ENCODE measurements at places on chromosomes 16 and 17. TPM values are rescaled to one million over a fixed set of nuclear protein-coding genes. Genes with fewer than 3 reads are reported as not detected.
A peak's percentile ranks its signal among the peaks of the same experiment; 100 is the strongest.

KRTAP4-2 gene
- not detected for total RNA-seq

DNA sequence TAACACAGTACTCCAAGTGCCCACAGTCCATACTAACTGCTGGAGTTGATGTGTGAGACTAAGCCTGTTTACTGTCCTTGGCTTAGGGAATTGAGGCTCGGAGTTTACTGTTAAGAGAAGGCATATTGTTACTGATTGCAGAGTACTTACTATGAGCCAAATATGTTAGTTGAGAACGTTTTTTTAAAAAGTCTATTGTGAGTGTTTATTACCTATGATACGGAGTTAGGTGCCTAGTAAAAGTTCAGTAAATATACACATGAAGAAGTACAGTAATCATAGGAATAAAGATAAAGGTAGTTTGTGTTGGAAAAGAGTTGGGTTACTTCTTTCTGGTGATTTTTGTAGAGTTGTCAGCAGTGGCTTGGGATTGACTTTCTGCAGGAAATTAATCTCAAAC is 25.4 kb downstream of the ZNRF1 start:
- no peak for DNase-seq

- DNase-seq: no peak
These were observed 436 bp downstream of the SHPK start for GRCh38 chr17:3635474-3636153.

DNA sequence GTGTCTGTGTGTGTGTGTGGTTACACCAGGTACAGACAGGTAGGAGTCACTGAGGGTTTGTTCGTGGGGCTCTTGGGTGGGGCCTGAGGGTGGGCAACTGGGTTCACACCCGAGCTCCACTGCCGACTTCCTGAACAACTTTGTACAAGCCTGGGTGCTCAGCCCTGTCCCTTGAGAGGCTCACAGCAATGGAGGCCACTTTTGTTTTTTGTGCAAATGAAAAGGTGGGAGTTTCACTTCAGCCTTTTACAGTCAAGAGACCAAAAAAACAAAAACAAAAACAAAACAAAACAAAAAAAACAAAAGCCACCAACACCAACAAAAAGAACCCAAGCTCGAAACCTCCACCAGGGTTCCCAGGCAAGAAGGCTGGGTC is 2.4 kb downstream of the RHBDF2 start:
- DNase-seq: no peak

PPP1R27 gene
- total RNA-seq: 0.25 TPM

- DNase-seq: peak; percentile 36
These were observed 82.2 kb downstream of the CMC2 start for GRCh38 chr16:80924372-80924978.

DNA sequence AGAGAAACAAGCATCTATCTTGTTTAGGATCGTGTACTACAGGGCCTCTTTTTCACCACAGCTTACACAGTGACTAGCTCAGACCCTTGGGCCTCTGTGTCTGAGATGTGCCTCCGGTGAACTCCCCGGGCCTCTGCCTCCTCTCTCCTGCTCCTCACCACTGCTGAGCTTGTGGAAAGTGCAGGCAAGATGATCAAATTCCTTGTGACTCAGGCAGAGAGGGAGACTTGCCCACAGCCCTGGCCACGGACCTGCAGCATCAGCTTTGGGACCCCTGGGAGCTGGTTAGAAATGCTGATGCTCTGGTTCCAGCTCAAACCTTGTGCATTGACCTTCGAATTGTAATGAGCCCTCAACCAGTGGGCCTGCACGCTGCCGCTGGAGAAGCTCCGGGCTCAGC is 79.8 kb downstream of the ZDHHC7 start:
- DNase-seq: no peak

NPIPA5 gene
- total RNA-seq: 5.7 TPM

GRCh38 chr16:17426451-17426850 is 44.3 kb downstream of the XYLT1 start:
- DNase-seq: no peak

DNA sequence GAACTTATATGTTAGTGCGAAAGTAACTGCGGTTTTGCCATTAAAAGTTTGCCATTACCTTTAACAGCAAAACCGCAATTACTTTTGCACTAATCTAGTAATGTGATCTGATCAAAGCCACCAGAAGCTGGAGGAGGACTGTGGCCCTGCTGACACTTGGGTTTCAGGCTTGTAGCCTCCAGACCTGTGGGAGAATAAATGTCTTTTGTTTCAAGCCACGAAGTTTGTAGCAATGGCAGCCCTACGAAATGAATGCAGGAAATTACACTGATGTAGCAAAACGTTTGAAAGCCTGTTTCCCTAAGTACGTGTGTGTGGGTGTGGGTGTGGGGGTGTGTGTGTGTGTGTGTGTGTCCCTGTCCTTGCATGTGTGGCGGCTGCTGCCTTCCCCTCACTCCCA is 66.6 kb downstream of the WSB1 start:
- no peak for DNase-seq

DNA sequence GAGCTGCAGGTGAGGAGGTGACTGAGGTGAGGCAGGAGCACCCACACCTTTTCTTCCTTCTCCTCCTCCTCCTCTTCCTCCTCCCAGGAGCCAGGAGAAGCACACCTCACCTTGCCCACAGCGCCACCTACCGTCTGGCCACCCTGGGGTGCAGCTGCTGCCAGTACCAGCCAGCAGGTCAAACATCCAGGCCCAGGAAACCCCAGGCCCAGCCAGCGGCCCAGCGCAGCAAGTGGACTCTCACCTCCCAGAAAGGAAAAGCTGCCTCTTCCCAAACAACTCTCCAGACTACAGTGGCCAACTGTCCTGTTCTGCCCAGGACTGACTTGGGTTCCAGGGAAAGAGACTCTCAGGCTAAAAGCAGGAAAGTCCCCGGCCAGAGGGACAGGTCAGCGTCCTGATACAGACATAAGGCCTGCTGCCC is 22.7 kb downstream of the PEMT start:
- peak; percentile 81 for DNase-seq

DNA sequence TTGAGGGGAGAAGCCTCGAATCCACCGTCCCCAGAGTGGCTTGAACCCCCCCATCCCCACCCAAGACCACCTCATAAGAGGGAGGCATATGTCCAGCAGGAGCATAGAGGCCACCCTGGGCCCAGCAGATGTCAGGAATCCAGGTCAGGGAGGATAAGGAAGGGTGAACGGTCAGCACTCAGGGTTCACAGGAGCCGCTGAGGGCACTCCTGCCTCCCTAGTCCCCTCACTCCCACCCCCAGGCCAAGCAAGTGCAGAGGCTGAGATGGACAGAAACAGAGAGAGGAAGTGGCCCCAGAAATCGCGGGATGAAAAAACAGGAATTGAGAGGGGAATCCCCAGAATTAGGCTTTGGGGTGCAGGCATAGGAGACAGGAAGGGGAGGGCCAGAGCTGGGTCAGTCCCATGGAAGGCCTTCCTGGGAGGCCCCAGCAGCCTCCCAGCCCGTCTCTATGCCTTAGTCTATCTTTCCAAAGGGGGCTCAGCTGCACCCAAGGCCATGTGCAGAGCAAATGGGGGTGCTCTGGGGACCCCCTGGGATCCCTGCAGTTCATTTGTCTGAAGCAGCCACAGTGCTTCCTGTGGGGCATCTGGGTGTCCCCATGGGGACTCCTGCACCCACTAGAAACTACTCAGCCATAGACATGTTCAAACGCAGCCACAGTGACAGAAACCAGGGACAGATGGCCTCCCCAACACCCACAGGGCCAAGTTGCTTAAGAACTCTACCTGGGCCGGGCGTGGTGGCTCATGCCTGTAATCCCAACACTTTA is 1.7 kb downstream of the CMTM3 start:
- DNase-seq: no peak

KRTAP9-2 gene
- not detected for total RNA-seq

DNA sequence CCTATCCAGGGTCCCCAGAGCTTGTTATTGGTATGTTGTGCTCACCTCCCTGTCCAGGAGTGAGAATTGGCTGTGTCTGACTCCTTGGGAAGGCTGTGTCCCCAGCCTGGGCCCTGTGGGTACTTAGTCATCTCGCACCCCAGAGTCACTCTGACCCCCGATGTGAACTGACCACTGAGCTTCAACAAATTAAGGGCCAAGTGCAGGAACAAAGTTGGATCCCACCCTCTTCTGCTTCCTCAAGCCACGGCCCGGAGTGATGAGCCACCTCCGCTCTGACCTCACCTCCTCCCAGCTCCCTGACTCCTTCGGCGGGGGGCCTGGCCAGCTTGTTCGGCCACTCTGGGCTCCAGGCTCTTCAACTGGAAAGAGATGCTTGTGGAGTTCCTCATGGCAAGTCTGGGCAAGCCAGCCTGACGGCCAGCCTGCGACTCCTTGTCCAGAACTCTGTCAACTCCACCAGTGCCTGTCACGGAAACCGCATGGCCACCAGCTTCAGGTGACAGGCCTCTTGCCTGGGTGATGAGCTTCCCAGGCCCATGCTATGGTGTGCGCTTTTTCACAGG is 22.3 kb upstream of the MPRIP start:
- peak; percentile 13 for DNase-seq

DNA sequence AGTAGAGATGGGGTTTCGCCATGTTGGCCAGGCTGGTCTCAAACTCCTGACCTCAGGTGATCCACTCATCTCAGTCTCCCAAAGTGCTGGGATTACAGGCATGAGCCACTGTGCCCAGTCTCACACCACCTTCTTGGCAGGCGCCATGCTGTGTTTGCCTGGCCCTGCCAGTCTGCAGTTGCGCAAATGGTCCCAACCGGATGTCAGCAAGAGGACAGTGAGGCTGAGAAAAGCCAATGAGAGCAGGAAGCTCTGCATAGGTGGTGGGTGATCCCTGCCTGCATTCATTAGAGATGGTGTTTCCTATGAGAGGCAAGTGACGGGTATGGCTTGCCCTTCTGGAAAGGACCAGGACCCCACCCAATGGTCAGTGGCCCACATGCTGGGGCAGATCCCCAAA is 59.3 kb downstream of the PECAM1 start:
- no peak for DNase-seq

GRCh38 chr16:57775661-57776469 is 26.4 kb downstream of the KIFC3 start:
- no peak for DNase-seq

CALB2 gene
- 0.36 TPM for total RNA-seq

DNA sequence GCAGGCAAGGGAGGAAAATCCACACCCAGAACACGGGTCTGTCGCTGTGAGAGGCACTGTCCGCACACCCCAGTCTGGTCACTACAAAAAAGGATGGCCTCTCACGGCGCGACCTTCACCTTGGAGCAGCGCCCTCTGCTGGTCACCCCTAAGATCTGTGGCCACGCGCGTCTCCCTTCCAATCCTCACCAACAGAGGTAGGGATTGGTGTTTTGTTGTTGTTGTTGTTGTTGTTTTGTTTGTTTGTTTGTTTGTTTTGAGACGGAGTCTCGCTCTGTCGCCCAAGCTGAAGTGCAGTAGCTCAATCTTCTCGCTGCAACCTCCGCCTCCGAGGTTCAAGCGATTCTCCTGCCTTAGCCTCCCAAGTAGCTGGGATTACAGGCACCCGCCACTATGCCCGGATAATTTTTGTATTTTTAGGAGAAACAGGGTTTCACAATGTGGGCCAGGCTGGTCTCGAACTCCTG is 15.0 kb upstream of the C17orf58 start:
- peak; percentile 56 for DNase-seq

DNA sequence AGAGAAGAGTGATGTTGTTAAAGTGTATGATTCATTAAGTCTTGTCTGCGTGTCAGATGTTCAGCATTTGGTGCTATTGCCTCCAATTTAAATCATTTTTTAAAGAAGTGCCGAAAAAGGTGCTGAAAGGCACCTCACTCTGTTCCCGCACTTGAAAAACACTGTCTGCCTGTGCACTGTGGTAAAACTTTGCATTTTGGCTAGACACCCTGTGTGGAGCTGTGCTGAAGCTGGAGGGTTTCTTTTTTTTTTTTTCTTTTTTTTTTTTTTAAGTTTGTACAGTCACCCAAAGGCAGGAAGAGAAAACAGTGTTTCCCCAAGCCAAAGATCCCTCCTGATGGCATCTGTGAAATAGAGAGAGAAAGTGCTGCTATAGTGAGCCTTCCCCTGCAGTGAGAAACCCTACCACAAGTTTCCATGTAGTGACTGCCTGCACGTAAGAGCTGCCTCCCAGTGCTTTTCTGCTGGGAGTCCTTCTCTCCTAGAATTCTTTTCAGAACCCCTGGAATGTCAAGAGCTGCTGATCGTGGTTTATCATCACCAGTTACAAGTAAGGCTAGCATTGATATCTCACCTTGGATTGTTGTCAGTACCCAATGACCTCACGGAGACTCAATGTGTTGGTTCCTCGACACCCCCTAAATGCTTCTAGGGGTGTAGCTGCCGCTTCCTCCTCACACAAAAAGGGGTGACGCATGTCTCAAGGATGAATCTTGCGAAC is 116.0 kb upstream of the SOX9 start:
- no peak for DNase-seq

GRCh38 chr17:35972945-35973332 is 8.4 kb downstream of the CCL16 start:
- no peak for DNase-seq

- DNase-seq: no peak
These were observed 28.1 kb downstream of the BANP start for GRCh38 chr16:87979352-87979751.
